T follicular helper cell (primary cell): ENCODE measurements at places on chromosomes 2 and 18.

- DNase-seq = no peak
Observed at GRCh38 chr18:67519592-67519991, 3.1 kb upstream of the DSEL start.

- no peak for DNase-seq
Observed at GRCh38 chr2:9972621-9973479, 21.4 kb downstream of the GRHL1 start.

GRCh38 chr2:188146888-188147287 is 144.8 kb upstream of the GULP1 start:
- DNase-seq = no peak

DNA sequence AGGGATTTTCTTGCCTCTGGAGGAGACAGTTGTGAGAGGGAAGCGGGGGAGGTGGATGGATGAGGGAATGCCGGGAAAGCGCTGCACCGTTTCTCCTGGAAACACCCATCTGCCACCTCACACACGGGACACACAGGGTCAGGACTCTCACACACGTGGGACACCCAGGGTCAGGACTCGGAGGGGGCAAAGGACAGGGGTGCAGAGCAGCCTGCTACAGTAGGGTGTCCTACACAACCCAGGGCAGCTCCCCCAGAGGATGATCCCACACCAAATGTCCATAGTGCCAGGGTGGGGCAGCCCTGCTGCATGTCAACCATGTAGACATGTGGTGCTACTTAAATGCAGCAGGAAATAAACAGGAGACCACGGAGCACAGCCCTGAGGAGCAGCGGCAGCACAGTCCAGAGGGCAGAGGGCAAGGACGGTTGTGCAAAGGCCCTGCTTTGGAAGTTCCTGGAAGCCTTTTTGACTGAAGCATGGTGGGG is 5.1 kb downstream of the RAMP1 start:
- DNase-seq = no peak

- no peak for DNase-seq
Observed at GRCh38 chr2:197280015-197280702, 30.4 kb downstream of the ANKRD44 start.

DNA sequence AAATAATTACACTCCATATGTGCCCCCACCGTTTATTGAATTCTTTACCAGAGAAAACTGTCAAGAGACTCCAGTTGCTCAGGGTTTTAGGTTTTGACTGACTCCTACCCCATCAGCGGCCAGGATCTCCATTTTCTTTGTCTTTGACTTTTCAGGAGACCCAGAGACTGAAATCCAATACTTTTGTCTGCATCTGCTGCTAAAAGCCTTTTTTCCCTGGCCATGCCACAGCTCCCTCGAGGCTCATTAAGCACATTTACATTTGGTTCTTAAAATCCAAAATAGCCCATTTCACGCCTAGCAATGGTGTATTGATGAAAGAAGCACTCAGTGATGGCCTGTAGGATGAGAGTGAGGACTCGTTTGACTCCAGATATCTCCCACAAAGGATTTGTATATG is 332.6 kb upstream of the ACVR2A start:
- DNase-seq = no peak

- no peak for DNase-seq
Observed at GRCh38 chr2:239355139-239355538, 45.7 kb downstream of the HDAC4 start.

DNA sequence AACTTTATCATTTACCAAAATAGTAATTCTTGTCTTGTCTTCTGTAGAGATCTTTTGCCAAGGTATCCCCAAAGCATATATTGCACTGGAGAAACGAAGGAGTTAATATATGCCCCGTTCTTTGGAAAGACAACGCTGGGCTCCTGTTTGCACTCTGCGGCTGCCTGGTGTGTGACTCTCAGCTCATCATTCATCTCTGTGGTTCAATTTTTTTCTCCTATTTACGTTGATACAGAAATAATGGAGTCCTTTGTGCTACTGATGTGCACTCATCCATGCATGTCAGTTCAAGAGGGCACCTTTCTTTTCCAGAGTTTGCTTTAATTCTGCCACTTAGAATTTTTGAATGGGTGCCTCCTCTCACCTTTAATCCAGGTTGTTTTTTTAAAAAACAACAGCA is 655.5 kb downstream of the DCDC2C start:
- DNase-seq = no peak

DNA sequence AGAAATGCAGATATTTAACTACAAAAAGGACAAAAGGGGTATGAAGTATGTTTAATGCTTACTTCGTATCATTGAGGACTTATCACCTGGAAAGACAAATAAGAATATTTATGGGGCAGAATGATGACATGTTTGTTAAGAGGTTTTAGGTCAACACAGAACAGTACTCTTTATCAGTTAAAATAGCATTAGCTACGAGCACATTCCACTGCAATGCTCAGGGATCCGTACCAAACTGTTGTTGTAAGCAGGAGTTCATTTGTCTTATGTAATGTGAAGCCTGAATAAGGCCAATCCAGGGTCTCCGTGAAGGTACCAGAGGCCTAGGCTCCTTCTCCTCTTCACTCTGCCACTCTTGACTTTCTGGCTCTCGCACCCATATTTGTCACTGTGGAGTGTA is 465.7 kb upstream of the NRP2 start:
- DNase-seq = no peak

DNA sequence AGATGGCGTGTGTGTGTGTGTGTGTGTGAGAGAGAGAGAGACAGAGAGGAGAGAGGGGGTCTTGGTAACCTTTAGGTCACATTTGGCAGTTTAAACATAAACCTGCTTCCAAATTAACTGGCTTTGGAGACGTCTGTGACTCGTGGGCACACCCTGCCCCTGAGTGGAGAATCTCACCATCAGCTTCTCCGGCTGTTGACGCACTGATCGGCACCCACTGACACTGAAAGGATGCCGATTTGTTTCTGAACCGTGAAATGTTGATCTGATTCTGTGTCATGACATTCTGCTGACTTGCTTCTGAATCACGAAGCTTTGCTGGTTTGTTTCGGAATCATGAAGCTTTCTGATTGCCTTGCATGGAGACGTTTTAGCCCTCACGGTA is 114.7 kb downstream of the RTP5 start:
- DNase-seq = no peak
